Lung (tissue), 17 donors: ENCODE measurements at places on chromosomes 5 and 9. TPM values are rescaled to one million over a fixed set of nuclear protein-coding genes. Genes with fewer than 3 reads are reported as not detected.

- H3K27ac ChIP-seq: no peak overlapping the region
- H3K4me1 ChIP-seq: no peaks in the 10 kb centered on the region
- H3K27me3 ChIP-seq: no peaks in the 10 kb centered on the region
- no peaks in the 10 kb centered on the region for H3K36me3 ChIP-seq
- no peak for DNase-seq
- no peak overlapping the region for H3K4me3 ChIP-seq
Observed at GRCh38 chr5:4531756-4532704, 608.1 kb upstream of the ADAMTS16 start.

DNA sequence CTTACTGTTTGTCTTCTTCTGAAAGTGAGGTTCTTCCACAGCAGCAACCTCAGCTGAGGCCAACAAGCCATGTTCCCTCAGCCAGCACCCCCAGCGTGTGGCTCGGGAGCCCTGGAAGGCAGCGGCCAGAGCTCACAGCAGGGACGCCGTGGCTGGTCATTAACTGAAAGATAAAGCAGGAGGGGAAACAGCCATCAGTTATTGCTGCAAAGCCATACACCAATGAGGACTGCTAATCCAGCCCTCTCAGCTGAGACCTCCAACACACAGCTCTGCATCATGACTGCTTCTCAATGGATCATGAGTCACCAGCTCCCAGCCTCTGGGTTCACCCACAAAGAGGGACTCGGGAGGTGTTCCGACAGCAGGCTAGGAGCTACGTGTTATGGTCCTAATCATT lies 24.3 kb downstream of the ABCA1 start:
- H3K27me3 ChIP-seq: no peaks in the 10 kb centered on the region
- no peak overlapping the region for H3K27ac ChIP-seq
- no peak overlapping the region for H3K4me3 ChIP-seq
- peaks cover 14% of the 10 kb centered on the region for H3K4me1 ChIP-seq

The C9orf85 gene
- polyA plus RNA-seq: 6.1 TPM

The SHROOM1 gene
- 7.9 TPM for polyA plus RNA-seq

DNA sequence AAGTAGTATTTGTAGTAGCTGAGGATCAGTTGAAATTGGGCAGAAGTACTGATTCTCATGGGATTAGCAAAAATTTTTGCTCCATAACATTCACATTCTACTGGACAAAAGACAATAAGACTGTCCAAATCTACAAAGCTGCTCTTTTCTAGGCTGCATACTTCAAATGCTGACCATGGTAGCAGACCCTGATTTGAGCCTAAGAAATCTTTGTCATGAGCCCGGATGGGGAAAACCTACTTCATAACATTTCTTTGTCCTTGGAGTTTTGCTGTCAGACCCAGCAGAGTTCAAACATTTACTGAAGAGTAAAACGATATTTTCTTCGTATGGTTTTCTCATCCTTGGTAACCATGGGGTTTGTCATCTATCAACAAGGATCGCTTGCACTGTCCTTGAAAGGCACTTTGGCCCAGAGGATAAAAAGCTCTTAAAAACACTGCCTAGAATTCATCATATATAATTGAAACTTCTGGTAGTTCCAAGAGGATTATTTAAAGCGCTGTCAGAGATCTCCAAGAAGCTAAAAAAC lies 216.9 kb downstream of the CAVIN4 start:
- H3K4me3 ChIP-seq: no peak overlapping the region
- no peaks in the 10 kb centered on the region for H3K4me1 ChIP-seq
- no peak for DNase-seq

- no peak within 1 kb of the TSS for H3K4me3 ChIP-seq
- no peaks in the 10 kb centered on the region for H3K36me3 ChIP-seq
- no peak for DNase-seq
- H3K27ac ChIP-seq: no peak within 1 kb of the TSS
Observed at GRCh38 chr5:139383275-139383992, at the start of gene SLC23A1. Gene SLC23A1, minus strand, starts transcription at chr5:139383297. Its CDS starts 44 bp downstream, at chr5:139383253.

- no peak overlapping the region for H3K27ac ChIP-seq
- peaks cover 14% of the 10 kb centered on the region for H3K27me3 ChIP-seq
- DNase-seq: no peak
- peaks cover 8% of the 10 kb centered on the region for H3K4me1 ChIP-seq
Observed at GRCh38 chr5:3590967-3591900, 4.4 kb upstream of the IRX1 start.

The TAF11L10 gene
- polyA plus RNA-seq: not detected

The TMEM174 gene
- polyA plus RNA-seq: not detected

- H3K36me3 ChIP-seq: no peaks in the 10 kb centered on the region
- no peak for DNase-seq
- no peak overlapping the region for H3K27ac ChIP-seq
Observed at GRCh38 chr5:130111746-130112145, 207.5 kb downstream of the CHSY3 start.

The CREBRF gene
- 8.7 TPM for polyA plus RNA-seq

GRCh38 chr9:86679909-86680308 lies 267.4 kb downstream of the GAS1 start:
- no peaks in the 10 kb centered on the region for H3K27me3 ChIP-seq
- DNase-seq: no peak
- H3K27ac ChIP-seq: no peak overlapping the region

DNA sequence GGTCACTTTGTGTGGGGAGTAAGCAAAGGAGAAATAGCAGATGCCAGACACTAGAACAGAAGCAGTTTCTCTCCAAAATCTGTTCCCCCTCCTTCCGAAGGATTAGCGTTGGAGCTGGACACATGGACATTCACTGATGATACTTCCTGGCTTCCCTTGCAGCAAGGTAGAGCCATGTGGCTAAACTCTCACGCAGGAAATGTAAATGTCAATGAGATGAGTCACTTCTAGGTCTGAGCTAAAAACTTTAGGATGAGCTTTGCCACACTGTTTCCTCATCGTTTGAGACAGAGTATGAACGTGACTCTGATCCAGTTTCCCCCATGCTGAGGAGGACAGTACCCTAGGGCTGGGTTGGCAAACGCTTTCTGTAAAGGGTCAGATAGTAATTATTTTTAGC lies 5.1 kb downstream of the BHMT2 start:
- no peak overlapping the region for H3K27ac ChIP-seq
- DNase-seq: no peak
- no peaks in the 10 kb centered on the region for H3K4me1 ChIP-seq
- no peak overlapping the region for H3K4me3 ChIP-seq
- no peaks in the 10 kb centered on the region for H3K36me3 ChIP-seq
- H3K27me3 ChIP-seq: no peaks in the 10 kb centered on the region

DNA sequence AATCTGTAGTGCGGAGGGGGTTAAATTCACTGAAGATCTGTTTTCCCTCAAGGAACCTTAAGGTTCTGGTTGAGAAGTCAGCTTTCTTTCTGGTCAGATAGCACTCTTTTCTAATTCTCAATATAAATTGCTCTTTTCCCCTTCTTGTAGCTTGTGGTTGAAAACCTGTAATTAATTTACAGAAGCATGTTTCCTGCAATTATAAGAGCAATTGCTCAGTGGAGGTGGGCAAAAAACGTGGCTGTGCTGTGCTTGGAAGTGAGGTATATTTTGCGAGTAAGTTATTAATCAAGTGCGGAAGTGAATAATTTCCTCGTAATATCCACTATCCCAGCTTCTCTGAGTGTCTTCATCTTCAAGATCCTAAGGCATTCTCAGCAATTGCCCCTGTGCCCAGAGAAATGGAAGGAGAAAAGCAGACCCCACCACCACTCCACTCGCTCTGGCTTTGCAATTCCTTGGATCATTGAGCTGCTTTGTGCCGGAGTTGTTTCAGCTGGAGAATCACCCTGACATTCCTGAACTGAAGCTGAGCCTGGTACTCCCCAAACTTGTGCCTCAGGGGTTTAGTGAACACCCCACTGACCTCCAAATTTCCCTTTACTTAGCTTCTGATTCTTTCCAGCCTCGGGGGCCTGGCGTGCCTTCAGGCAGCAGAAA lies 140.6 kb downstream of the LRRC70 start:
- H3K36me3 ChIP-seq: no peaks in the 10 kb centered on the region
- no peak overlapping the region for H3K4me3 ChIP-seq
- H3K27ac ChIP-seq: no peak overlapping the region

DNA sequence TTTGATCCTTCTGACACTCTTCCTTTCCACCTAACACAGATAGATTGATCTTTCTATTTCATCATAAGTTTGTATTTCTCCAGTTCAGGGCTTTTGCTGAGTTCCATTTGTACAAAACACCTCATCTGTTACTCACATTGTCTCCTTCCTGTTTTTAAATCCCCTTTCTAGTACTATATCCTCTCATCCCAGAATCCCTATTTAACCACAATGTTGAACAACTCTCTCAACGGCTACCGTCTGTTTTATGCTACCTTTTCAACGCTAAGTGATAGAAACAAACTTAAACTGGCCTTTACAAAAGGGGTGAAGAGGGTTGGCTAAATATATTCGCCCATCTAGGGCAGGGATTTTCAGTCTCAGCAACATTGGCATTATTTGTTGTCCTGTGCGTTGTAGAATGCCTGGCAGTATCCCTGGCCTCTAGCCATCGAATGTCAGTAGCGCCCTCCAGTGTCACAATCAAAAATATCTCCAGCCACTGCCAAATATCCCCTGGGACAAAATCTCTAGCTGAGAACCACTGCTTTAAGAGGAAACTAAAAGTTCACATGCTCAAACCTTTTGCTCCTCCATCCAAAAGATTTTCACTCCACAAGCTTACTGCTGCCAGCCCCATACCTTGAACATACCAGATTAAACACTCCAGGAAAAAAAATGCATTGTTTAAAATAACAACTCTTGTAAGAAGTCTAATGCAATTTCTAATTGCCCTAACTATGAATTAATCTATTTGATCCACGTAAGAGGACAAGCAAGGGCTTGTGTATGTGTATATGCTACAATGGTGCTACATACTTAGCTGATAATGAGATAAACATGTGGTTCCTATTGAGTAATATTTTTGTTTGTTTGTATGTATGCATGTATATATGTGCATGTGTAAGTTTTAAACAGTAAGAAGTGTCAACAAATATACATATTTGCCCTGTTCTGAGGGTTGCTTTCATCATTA lies 344.0 kb downstream of the PTPRD start:
- no peaks in the 10 kb centered on the region for H3K36me3 ChIP-seq
- no peaks in the 10 kb centered on the region for H3K4me1 ChIP-seq
- H3K27me3 ChIP-seq: no peaks in the 10 kb centered on the region
- DNase-seq: peak; percentile 84
- H3K4me3 ChIP-seq: no peak overlapping the region

DNA sequence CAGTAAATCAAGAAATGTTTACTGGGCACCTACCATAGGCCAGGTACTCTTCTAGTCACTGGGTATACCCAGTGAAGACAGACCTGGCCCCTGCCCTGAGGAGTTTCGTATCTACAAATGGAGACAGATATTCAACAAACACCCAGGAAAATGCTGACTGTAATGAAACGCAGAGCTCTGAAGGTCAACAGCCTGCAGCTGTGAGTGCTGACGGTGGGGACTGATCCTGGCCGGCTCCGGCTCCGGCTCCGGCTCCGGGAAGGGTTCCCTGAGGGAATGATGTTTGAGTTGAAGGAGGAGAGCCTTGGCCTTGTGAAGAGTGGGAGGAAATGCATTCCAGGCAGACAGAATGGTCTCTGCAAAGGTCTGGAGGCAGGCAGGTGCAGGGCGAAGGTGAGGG lies 23.1 kb downstream of the FGFR4 start:
- peaks cover 24% of the 10 kb centered on the region for H3K4me1 ChIP-seq
- H3K4me3 ChIP-seq: no peak overlapping the region
- peak; percentile 66 for DNase-seq
- H3K36me3 ChIP-seq: no peaks in the 10 kb centered on the region

GRCh38 chr5:152527358-152528052 lies 122.4 kb upstream of the NMUR2 start:
- H3K36me3 ChIP-seq: no peaks in the 10 kb centered on the region
- no peak overlapping the region for H3K4me3 ChIP-seq
- DNase-seq: peak; percentile 56
- H3K4me1 ChIP-seq: peaks cover 13% of the 10 kb centered on the region
- no peaks in the 10 kb centered on the region for H3K27me3 ChIP-seq
- H3K27ac ChIP-seq: no peak overlapping the region

The KCNT1 gene
- 0.06 TPM for polyA plus RNA-seq

- H3K4me3 ChIP-seq: no peak overlapping the region
- no peaks in the 10 kb centered on the region for H3K4me1 ChIP-seq
- no peaks in the 10 kb centered on the region for H3K27me3 ChIP-seq
- no peak overlapping the region for H3K27ac ChIP-seq
Observed at GRCh38 chr5:133921979-133922378, 46.4 kb downstream of the C5orf15 start.

The MFAP3 gene
- 1.6 TPM for polyA plus RNA-seq

DNA sequence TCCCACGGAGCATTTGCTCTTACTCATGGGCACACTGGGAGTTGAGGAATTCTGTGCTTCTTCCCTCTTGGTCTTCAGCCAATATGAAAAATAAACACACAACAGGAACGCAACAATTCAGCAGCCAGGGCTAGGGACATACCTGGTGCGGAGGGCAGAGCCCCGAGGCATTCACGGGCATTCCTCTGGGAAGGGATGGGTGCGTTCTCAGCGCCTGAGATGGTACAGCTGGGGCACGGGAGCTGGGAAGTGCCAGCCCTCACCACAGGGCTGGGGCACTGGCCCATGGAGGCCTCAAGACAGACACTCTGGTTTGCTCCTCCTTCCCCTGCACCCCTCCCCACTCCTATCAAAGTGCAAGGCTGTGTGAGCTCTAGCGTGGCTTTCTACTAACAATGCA lies 2.1 kb downstream of the SLC6A3 start:
- H3K27me3 ChIP-seq: peaks cover 23% of the 10 kb centered on the region
- no peak overlapping the region for H3K27ac ChIP-seq
- H3K4me1 ChIP-seq: peaks cover 12% of the 10 kb centered on the region
- no peak for DNase-seq
- peaks cover 5% of the 10 kb centered on the region for H3K36me3 ChIP-seq

The FGF18 gene
- polyA plus RNA-seq: 1.8 TPM

The PCDHGA10 gene
- 0.89 TPM for polyA plus RNA-seq

The ENTREP1 gene
- polyA plus RNA-seq: 3.7 TPM

The GEMIN5 gene
- polyA plus RNA-seq: 2.8 TPM

DNA sequence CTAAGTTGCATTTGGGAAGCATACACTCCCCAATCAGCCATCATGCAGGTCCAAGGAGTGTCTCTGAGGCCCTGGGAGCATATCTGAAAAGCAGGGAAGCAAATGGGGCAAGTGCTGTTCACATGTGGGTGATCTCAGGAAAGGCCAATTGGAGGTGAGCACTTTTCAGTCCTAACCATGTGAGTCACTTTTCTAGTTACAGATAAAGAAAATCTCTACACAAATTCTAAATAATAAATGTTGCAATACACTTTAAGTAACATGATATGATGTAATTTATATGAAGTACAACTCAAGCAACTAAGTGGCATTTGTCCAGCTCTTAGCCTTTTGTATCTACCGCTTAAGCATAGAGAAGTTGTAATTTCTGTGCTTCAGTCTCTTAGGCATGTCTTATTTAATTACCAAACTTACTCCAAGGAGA lies 18.4 kb downstream of the ADAMTS16 start:
- H3K27ac ChIP-seq: no peak overlapping the region
- no peaks in the 10 kb centered on the region for H3K4me1 ChIP-seq
- no peaks in the 10 kb centered on the region for H3K27me3 ChIP-seq
- DNase-seq: no peak
- H3K4me3 ChIP-seq: no peak overlapping the region

The COL15A1 gene
- 2.9 TPM for polyA plus RNA-seq

GRCh38 chr9:137050570-137050969 lies 3.3 kb downstream of the ENTPD2 start:
- H3K4me1 ChIP-seq: no peaks in the 10 kb centered on the region
- no peak for DNase-seq
- H3K36me3 ChIP-seq: no peaks in the 10 kb centered on the region
- H3K4me3 ChIP-seq: no peak overlapping the region
